Posterior vena cava (tissue), 2 donors: ENCODE measurements at places on chromosomes 12 and 14. TPM values are rescaled to one million over a fixed set of nuclear protein-coding genes. Genes with fewer than 3 reads are reported as not detected.

GRCh38 chr12:116282371-116283286 is 5.1 kb upstream of the MED13L start:
- peak; percentile 40 for DNase-seq

DNA sequence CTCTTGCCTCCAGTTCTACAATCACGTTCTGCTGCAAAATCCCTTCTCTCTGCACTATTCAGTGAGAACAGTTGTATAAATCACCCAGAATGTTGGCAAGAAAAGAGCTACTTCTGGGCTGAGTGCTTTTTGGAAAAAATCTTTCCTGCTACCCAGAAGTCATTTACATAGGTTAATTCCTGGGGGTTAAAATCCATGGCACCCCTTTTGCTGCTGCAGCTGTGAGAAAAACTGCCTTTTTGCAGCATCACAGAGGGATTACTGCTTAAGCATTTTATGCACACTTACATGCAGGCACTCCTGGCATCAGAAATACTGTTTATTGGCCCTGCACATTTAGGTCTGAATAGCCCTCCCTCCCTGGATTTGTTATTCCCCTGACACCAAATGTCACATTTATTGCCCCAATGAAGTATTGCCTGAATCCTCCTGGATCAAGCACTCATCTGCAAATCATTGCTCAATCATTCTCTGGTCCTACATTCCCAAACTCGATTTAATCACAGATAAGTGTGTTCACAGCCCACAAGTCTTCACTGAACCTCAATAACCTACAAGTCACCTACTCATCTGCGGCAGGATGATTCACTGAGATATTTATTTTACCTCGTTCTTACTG is 43.1 kb upstream of the CCDC196 start:
- DNase-seq, result no peak

Gene MANSC4
- not detected for total RNA-seq

GRCh38 chr12:131003716-131004045 is 50.0 kb downstream of the ADGRD1 start:
- DNase-seq, result peak; percentile 41

Gene GPRC5D
- total RNA-seq, result not detected

GRCh38 chr12:116432314-116432750 is 126.8 kb upstream of the MAP1LC3B2 start:
- DNase-seq, result no peak

Gene CLEC1A
- total RNA-seq, result 5.9 TPM

Gene TAS2R20
- total RNA-seq, result 3.0 TPM

- no peak for DNase-seq
These were observed 9.4 kb downstream of the COX16 start for GRCh38 chr14:70350078-70350477.

GRCh38 chr12:4787965-4788364 is 67.8 kb downstream of the GALNT8 start:
- no peak for DNase-seq

Gene MNAT1
- total RNA-seq, result 25.3 TPM
